ENCODE measurements at places on chromosomes 7 and 10.

- no peak for DNase-seq
- H3K27me3 ChIP-seq = no peaks in the 10 kb centered on the region
- no peak overlapping the region for H3K27ac ChIP-seq
Measured at GRCh38 chr10:89869180-89869579, 167.8 kb downstream of the KIF20B start.

GRCh38 chr7:25638068-25638467, 409.8 kb upstream of the NPVF start:
- H3K27ac ChIP-seq = no peak overlapping the region
- peaks cover 5% of the 10 kb centered on the region for H3K27me3 ChIP-seq
- H3K4me1 ChIP-seq = no peaks in the 10 kb centered on the region
- H3K4me3 ChIP-seq = no peak overlapping the region

GRCh38 chr10:1519391-1519790, 217.9 kb downstream of the ADARB2 start:
- no peaks in the 10 kb centered on the region for H3K4me1 ChIP-seq
- no peaks in the 10 kb centered on the region for H3K36me3 ChIP-seq
- no peaks in the 10 kb centered on the region for H3K27me3 ChIP-seq
- no peak overlapping the region for H3K27ac ChIP-seq
- no peak overlapping the region for H3K4me3 ChIP-seq
- no peak for DNase-seq

DNA sequence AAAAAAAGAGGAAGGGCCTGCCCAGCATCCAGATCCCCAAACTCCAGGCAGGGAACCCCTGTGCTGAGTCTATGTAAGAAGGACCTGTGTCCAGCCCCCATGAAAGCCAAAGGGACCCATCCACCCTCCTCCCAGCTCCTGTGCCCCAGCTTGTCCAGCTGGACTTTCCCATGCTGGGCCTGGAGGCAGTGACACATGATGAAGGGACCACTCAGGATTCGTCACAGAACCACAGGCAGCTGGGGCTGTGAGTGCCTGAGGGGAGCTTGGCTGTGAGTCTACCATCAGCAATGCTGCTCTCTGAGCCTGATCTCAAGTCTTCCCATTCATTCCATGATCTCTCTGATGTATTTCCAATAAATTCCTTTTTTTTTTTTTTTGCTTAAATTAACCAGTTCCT, 36.2 kb upstream of the MNX1 start:
- no peak for DNase-seq
- no peaks in the 10 kb centered on the region for H3K36me3 ChIP-seq
- no peaks in the 10 kb centered on the region for H3K4me1 ChIP-seq

DNA sequence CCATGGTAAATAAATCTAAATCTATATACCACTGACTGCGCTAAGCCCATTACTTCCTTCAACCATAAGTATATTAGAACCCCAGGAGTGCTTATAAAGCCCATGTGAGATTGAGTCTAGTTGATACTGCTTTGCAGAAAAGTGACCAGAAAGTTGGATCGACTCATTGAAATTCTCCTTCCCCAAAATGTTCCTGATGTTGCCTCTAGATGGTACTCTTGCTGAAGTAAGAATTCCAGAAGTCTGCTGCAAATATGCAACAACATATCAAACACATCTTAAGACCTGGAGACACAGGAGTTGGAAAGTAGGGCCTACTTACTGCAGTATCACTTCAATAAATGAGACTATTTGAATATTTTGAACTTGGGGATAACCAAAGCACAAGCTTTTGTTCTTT, 550.8 kb downstream of the IPMK start:
- no peak overlapping the region for H3K4me3 ChIP-seq
- no peak for DNase-seq
- H3K27ac ChIP-seq = no peak overlapping the region
- no peaks in the 10 kb centered on the region for H3K36me3 ChIP-seq
- no peaks in the 10 kb centered on the region for H3K27me3 ChIP-seq

GRCh38 chr10:132096223-132096622, 30.5 kb downstream of the JAKMIP3 start:
- H3K27ac ChIP-seq = no peak overlapping the region
- no peak for DNase-seq
- H3K4me3 ChIP-seq = no peak overlapping the region
- H3K36me3 ChIP-seq = no peaks in the 10 kb centered on the region
- peaks cover 53% of the 10 kb centered on the region for H3K27me3 ChIP-seq
- no peaks in the 10 kb centered on the region for H3K4me1 ChIP-seq

- H3K4me3 ChIP-seq = no peak overlapping the region
- H3K27ac ChIP-seq = no peak overlapping the region
- peaks cover 10% of the 10 kb centered on the region for H3K27me3 ChIP-seq
- H3K36me3 ChIP-seq = no peaks in the 10 kb centered on the region
- H3K4me1 ChIP-seq = peaks cover 14% of the 10 kb centered on the region
Measured at GRCh38 chr7:26147030-26147429, 5.0 kb upstream of the NFE2L3 start.

DNA sequence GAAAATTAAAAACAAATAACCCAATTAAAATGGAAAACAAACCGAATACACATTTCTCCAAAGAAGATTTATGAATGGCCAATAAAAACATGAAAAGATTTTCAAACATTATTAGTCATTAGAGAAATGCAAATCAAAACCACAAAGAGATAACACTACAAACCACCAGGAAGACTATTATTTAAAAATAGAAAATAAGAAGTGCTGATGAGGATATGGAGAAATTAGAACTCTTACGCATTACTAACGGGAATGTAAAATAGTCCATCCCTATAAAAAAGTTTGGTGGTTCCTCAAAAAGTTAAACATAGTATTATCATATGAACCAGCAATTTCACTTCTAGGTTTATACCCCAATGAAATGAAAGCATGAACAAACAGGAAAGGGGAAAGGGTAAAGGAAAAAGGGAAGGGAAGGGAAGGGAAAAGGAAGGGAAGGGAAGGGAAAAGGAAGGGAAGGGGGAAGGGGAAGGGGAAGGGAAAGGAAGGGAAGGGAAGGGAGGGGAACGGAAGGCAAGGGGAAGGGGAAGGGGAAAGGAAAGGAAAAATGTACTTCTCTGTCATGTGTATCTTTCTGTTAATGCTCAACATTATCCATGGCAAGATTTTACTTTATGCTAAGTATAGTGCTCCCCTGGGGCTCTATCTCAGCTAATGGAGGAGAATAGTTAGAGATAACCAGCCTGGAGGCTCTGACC, 125.3 kb upstream of the RSU1 start:
- H3K4me3 ChIP-seq = no peak overlapping the region
- H3K27ac ChIP-seq = no peak overlapping the region
- H3K4me1 ChIP-seq = no peaks in the 10 kb centered on the region
- no peaks in the 10 kb centered on the region for H3K27me3 ChIP-seq
- DNase-seq = no peak

DNA sequence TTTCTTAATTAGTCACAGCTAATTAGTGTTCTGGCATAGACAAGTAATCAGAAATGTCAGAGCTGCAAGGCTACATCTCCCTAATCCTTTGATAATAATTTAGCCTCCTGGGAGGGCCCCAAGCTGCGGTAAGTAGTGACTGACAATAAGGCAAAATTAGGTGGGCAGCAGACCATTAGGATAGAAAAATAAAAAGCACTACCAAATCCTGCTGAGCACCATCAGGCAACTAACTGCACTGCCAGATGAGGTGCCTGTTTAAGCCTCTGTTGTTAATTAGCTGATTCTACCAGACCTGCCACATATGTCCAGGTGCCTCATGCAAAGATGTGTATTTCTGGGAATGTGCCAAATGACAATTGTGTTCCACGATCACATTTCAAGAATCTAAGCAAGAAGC, 32.5 kb upstream of the FEZF1 start:
- H3K36me3 ChIP-seq = no peaks in the 10 kb centered on the region
- no peaks in the 10 kb centered on the region for H3K4me1 ChIP-seq
- no peak overlapping the region for H3K27ac ChIP-seq
- no peak overlapping the region for H3K4me3 ChIP-seq
- DNase-seq = no peak

GRCh38 chr7:69714886-69715576, 116.8 kb downstream of the AUTS2 start:
- H3K36me3 ChIP-seq = no peaks in the 10 kb centered on the region
- no peaks in the 10 kb centered on the region for H3K4me1 ChIP-seq
- no peak overlapping the region for H3K27ac ChIP-seq
- no peak for DNase-seq
- H3K4me3 ChIP-seq = no peak overlapping the region
- H3K27me3 ChIP-seq = peaks cover 2% of the 10 kb centered on the region
